ENCODE measurements at places on chromosomes 5 and 9.

DNA sequence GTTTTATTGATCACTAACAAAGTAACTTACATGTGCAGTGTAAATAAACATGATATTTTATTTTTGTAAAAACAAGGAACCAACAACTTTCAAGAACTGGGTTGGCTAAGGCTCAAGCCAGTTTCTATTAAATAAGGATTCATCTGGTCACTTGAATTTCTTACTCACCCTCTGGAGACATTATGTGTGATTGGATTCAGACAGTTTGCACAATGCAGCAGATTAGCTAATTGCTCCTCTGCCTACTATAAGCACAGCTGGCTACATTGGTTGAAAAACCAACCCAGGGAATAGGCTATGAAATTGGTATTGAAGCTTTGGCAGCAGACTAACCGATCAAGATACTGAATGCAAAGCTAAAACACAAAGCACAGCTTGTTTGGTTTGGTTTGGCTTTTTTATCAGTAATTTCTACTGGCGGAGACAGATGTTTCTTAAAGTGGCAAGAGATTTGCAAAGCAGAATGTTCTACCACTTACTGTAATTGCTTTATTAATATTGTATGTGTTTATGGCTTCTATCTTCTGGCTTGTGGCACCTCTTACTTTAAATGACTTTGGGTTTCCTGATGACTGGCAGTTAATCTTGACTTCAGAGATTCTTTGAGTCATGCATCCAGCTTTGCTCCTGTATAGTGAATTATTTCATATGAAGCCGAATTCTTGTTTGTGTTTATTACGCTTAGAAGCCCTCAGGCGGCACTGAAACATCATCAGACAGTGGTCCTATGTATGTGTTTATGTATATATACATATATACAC is 231.5 kb downstream of the MPDZ start:
- no peaks in the 10 kb centered on the region for H3K27me3 ChIP-seq
- H3K4me1 ChIP-seq: no peaks in the 10 kb centered on the region
- H3K27ac ChIP-seq: no peak overlapping the region
- no peaks in the 10 kb centered on the region for H3K36me3 ChIP-seq
- no peak for DNase-seq
- no peak overlapping the region for H3K4me3 ChIP-seq

GRCh38 chr5:139686356-139686705 is 38.2 kb downstream of the CXXC5 start:
- H3K4me3 ChIP-seq: no peak overlapping the region
- H3K27ac ChIP-seq: peak overlapping the region; percentile 72
- DNase-seq: no peak
- peaks cover 47% of the 10 kb centered on the region for H3K4me1 ChIP-seq
- H3K27me3 ChIP-seq: no peaks in the 10 kb centered on the region
- H3K36me3 ChIP-seq: peaks cover 10% of the 10 kb centered on the region

GRCh38 chr5:143871672-143872071 is 59.7 kb downstream of the HMHB1 start:
- no peak for DNase-seq
- H3K4me1 ChIP-seq: no peaks in the 10 kb centered on the region
- H3K36me3 ChIP-seq: no peaks in the 10 kb centered on the region
- no peak overlapping the region for H3K27ac ChIP-seq

GRCh38 chr5:136190904-136191303 is 2.1 kb downstream of the SMIM32 start:
- no peak overlapping the region for H3K4me3 ChIP-seq
- peaks cover 24% of the 10 kb centered on the region for H3K36me3 ChIP-seq
- H3K4me1 ChIP-seq: no peaks in the 10 kb centered on the region
- DNase-seq: no peak

DNA sequence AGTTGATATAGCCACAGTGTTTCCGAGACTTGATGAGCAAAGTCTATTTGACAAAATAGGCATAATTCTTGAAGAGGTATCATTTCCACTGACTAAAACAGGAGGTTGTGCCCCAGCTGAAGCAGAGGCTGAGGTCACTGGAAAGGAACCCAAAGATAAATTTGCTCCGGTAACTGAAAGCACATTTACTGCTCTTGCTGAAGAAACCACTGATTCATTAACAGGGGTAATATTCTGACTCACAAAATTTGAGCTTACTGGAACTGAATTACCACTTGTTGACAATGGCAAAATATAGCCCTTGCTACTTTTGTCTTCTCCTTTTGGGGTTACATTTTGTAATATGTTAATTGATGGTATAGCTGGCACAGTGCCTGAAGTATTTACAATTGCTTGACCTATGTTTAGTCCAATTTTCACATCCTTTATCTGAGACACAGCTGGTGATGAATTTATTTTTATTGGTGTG is 30.2 kb downstream of the MLANA start:
- H3K36me3 ChIP-seq: peaks cover 34% of the 10 kb centered on the region
- H3K27me3 ChIP-seq: no peaks in the 10 kb centered on the region
- no peak overlapping the region for H3K27ac ChIP-seq
- H3K4me3 ChIP-seq: no peak overlapping the region
- H3K4me1 ChIP-seq: peaks cover 3% of the 10 kb centered on the region
- no peak for DNase-seq

- DNase-seq: no peak
- peaks cover 8% of the 10 kb centered on the region for H3K36me3 ChIP-seq
- H3K27me3 ChIP-seq: no peaks in the 10 kb centered on the region
- no peak overlapping the region for H3K27ac ChIP-seq
- H3K4me1 ChIP-seq: peaks cover 23% of the 10 kb centered on the region
These were observed 2.3 kb upstream of the RPL26L1 start for GRCh38 chr5:172956936-172957335.

DNA sequence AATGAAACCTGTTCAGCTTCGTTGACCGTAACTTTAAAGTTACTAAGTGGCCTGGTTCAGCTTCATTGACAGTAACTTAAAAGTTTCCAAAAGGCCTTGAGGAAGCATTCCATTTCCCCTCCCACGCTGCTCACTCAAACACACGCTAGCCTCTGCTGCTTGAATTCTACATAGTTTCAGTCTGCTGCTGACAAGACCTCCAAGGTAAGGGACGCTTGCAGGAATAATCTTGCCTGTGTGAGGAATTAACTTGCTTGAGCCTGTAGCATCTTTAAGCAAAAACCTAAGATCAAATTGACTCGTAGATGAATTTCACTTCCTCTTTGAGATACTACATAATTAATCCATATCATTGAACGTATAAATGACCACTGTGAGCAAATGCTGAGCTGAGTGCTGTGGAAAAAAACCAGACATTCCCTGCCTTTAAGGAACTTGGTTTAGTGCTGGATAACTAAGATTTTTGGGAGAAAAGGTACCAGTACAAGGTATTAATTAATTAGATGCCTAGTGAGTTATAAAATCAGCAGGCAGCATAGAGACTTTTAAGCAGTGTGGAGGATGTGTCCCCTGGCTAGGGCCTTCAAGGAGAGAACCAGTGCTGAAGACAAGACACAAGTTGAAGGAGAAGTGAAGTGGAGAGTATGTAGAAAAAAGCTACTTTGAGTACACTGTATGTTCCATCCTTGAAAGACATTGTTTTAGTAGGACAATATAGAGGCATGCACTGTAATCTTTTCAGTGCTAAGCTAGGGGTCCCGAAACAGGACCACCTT is 39.2 kb downstream of the GRAMD2B start:
- DNase-seq: no peak
- H3K36me3 ChIP-seq: peaks cover 3% of the 10 kb centered on the region
- H3K27me3 ChIP-seq: no peaks in the 10 kb centered on the region
- peak overlapping the region; percentile 57 for H3K4me3 ChIP-seq

DNA sequence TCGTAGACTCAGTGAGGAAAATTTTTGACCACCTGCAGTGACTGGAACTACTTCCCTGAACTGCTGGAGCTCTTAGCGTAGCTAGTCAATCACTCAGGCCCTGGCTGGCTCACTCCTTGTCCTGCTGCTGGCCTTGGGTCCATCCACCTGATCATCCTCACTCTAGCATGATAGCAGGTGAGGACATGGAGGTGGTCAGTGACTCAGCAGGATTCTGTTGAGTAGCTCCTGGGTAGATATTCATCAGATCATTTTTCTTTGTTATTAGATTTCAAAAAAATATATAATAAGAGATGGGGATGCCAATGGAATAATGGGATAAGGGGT is 25.0 kb upstream of the SEMA4D start:
- H3K27ac ChIP-seq: peak overlapping the region; percentile 67
- no peaks in the 10 kb centered on the region for H3K27me3 ChIP-seq
- peak overlapping the region; percentile 69 for H3K4me3 ChIP-seq
- peaks cover 53% of the 10 kb centered on the region for H3K4me1 ChIP-seq
- DNase-seq: no peak
- peaks cover 2% of the 10 kb centered on the region for H3K36me3 ChIP-seq

GRCh38 chr5:159509002-159509660 is 178.8 kb upstream of the IL12B start:
- H3K4me3 ChIP-seq: no peak overlapping the region
- H3K36me3 ChIP-seq: peaks cover 5% of the 10 kb centered on the region
- no peak overlapping the region for H3K27ac ChIP-seq
- DNase-seq: no peak

- no peak overlapping the region for H3K4me3 ChIP-seq
- H3K27ac ChIP-seq: no peak overlapping the region
- H3K27me3 ChIP-seq: peaks cover 10% of the 10 kb centered on the region
- no peaks in the 10 kb centered on the region for H3K36me3 ChIP-seq
- DNase-seq: no peak
These were observed 383.0 kb downstream of the DIRAS2 start for GRCh38 chr9:90259311-90260246.

GRCh38 chr9:35432076-35432475 is 57.8 kb upstream of the RUSC2 start:
- no peak overlapping the region for H3K27ac ChIP-seq
- H3K4me3 ChIP-seq: no peak overlapping the region
- peaks cover 7% of the 10 kb centered on the region for H3K27me3 ChIP-seq
- H3K36me3 ChIP-seq: peaks cover 2% of the 10 kb centered on the region
- peaks cover 3% of the 10 kb centered on the region for H3K4me1 ChIP-seq

GRCh38 chr9:86005253-86005775 is 64.4 kb downstream of the NAA35 start:
- peaks cover 56% of the 10 kb centered on the region for H3K36me3 ChIP-seq
- H3K4me1 ChIP-seq: no peaks in the 10 kb centered on the region
- no peaks in the 10 kb centered on the region for H3K27me3 ChIP-seq
- DNase-seq: no peak

GRCh38 chr9:75612205-75612604 is 278.3 kb upstream of the PCSK5 start:
- no peaks in the 10 kb centered on the region for H3K36me3 ChIP-seq
- no peak overlapping the region for H3K27ac ChIP-seq
- no peak overlapping the region for H3K4me3 ChIP-seq
- DNase-seq: no peak

DNA sequence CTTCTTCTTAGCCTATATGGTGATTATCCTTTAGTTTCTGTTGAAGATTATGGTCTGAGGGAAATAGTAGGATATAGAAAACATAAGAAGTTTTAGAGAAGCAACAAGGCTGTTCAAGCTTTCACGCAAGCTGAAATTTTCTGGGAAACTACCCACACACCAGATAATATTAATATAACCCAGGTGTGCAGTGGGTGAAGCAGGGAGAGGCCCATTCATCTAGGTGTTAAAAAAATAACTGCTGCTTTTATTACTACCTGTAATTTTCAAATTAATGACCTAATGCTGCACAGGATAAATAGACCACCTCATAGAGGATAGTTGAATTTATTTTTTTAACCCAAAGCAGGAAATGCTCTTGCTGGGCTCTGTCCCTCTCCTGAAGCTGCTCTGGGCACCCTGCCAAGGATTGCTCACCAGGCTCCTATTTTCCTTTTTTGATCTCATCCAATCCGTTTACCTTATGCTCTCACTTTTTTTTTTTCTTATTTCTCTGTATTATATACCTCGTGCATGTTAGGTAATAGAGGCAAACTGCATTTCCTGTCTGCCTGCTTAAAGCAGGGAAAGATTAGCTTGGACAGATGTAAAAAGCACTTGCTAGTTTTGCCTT is 124.3 kb upstream of the SLC12A2 start:
- DNase-seq: no peak
- peaks cover 5% of the 10 kb centered on the region for H3K4me1 ChIP-seq
- H3K4me3 ChIP-seq: no peak overlapping the region
- no peak overlapping the region for H3K27ac ChIP-seq
- H3K27me3 ChIP-seq: no peaks in the 10 kb centered on the region

DNA sequence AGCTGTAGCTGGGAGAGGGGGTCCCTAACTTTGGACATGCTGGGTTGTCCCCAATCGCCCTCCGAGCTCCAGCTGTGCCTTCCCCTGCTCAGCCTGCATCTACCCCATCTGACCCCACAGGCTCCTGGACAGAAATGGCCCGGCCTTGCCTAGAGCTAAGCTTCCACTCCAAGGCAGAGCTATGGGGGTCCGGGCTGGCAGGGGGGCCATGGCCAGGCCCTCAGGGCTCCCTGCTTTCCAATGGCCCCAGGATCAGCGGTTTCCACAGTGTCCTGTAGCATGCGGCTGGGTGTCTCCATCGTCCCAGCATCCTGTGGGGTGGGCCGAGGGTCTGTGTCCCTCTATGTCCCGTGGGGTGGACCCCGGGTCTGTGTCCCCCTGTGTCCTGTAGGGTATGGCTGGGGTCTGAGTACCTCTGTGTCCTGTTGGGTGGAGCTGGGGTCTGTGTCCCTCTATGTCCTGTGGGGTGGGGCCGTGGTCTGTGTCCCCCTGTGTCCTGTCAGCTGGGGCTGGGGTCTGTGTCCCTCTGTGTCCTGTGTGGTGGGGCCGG is 130.6 kb downstream of the RXRA start:
- no peak for DNase-seq
- H3K4me3 ChIP-seq: peak overlapping the region; percentile 90
- no peaks in the 10 kb centered on the region for H3K36me3 ChIP-seq
- H3K4me1 ChIP-seq: peaks cover 7% of the 10 kb centered on the region

DNA sequence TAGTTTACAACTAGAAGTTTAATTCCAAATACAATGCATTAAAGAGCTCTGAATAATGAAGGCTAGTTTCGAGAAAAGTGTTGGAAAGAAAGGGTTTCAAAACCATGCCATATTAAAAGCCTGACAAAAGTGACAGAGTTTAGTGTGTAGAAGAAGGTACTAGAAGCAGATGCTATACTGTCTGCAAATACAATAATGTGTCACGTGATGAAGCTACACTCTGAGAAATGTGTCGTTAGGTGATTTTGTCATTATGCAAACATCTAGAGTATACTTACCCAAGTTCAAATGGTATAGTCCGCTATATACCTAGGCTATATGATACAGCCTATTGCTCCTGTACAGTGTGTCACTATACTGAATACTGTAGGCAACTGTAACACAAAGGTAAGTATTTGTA is 494.1 kb downstream of the TLE1 start:
- no peak overlapping the region for H3K4me3 ChIP-seq
- H3K27ac ChIP-seq: no peak overlapping the region
- H3K27me3 ChIP-seq: peaks cover 5% of the 10 kb centered on the region
- H3K36me3 ChIP-seq: no peaks in the 10 kb centered on the region
- DNase-seq: no peak
- H3K4me1 ChIP-seq: no peaks in the 10 kb centered on the region

DNA sequence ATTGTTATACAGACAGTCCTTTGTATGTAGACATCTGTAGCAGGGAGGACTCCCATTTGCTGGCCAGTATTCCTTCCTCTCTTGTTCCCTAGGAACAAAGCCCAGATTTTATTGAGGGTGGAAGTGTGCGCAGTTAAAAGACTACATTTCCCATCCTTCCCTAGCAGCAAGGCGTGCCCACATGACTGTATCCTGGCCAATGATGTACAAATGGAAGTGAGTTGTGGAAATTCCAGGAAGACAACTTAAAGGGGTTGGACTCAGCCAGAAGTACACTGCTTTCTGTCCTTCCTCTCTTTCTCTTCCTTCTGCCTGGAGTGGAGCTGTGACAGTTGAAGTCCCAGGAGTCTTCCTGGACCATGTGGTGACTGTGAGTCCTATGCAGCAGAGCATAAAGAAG is 89.0 kb downstream of the HRH2 start:
- H3K4me1 ChIP-seq: no peaks in the 10 kb centered on the region
- peaks cover 10% of the 10 kb centered on the region for H3K27me3 ChIP-seq
- H3K36me3 ChIP-seq: no peaks in the 10 kb centered on the region
- no peak overlapping the region for H3K27ac ChIP-seq
- no peak for DNase-seq

Measured in memory B cell (primary cell).